Astrocyte (in vitro differentiated cells and primary cell): ENCODE measurements at places on chromosomes 6 and 20.
A peak's percentile ranks its signal among the peaks of the same experiment; 100 is the strongest.

GRCh38 chr20:62487561-62488354 is 12.0 kb upstream of the GATA5 start:
- no peak for DNase-seq

DNA sequence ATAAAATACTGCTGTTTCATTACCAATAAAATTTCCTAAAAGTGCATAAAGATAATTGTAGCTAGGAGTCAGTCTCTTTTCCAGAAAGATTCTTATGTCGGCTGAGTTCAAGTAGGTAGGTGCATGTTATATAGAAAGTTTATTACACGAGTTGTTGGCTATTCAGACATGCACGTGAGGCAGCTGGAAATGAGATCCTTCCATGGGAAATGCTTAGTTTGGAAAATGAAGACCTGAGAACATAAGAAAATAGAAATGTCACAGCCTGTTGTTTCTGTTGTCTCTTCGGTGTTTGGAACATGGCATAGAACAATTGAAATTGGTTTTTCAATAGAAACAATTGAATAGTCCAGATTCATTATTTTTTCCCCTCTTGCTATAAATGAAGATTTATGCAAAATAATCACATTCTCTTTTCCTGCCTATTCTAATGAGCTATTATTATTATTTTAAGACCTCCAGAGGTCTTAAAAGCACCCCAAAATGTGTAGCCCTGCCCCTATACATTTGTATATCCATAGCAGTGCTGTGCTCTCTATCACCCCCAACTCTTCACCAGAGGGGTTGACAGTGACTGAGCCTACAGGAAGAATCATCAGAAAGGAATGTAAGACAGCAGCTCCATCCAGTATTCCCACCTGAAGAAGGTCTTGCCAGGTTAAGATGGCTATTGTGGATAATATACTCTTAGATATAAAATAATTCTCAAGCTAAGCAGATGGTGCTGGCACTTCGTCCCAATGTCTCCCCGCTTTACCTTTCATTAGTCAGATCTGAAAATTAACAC is 82.2 kb downstream of the ZDHHC14 start:
- no peak for DNase-seq

DNA sequence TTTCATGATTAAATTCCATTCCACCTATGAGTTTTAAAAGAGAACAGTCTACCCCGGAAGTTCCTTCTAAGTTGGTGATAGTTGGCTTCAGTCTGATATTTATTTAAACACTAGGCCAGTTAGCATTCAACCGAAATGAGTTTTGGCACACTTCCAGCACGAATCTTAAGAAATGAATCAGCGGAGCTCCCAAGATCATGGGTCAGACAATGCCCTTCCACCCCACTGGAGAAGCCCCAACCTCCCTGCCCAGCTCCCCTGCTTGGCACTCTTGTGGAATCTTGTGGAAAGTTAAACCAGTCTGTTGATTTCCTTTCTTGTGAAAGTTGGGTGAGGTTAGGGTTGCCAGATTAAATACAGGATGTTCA is 64.3 kb downstream of the MKKS start:
- DNase-seq: peak; percentile 72

DNA sequence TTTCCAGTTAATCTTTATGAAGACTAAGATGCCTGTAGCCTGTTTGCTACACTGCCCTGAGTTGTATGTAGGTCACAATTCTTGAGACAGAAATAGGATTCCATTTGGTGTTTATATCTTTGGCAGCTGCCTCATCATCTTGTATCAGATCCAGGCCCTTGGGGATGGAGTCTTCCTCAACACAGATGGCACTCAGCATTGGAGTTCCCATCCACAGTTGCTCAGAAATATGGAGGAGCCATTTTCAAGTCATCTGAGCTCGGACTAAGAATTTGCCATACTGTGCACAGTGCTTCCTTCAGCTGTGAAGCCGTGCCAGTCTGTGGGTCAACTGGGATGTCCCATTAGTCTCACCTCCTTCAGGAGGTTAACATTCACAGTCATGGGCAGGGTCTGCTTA is 156.6 kb downstream of the ZDHHC14 start:
- DNase-seq: no peak

DNA sequence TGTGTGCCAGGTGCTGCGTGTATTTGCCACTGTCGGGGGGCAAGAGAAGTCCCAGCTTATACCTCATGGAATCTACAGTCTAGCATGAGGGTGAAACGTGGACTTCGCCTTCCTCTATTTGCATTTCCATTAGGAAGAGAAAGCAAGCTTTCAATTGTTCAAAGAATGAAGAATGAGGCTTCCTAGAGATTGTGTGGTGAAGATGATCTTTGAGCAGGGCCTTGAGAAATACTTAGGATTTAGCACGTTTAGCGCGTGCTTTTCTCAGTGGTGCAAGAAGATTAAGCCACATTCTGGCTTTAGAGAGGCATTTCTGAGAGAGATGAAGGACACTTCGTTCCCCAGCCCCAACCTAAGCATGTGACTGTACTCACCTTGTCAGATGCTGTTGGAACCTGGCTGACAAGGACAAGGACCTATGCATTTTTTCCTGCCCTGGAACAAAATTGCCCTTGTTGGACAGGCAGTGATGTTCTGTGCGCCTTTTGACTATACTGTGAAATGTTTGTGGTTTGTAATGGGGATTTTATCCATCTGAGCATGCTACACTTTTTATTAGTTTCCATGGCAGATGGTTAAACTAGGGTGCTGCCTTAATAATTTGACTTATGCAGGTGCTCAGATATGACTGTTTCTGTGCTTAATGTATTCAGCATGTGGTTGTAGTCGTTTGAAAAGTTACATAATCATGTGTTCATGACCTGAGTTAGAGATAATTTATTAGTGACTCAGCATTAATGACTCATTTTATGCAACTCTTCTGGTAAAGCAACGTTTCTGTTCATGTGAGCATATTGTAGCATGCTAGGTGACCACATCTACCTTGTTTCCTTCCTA is 10.7 kb downstream of the TULP4 start:
- peak; percentile 85 for DNase-seq

GRCh38 chr20:58433759-58434158 is 44.7 kb downstream of the VAPB start:
- peak; percentile 77 for DNase-seq

DNA sequence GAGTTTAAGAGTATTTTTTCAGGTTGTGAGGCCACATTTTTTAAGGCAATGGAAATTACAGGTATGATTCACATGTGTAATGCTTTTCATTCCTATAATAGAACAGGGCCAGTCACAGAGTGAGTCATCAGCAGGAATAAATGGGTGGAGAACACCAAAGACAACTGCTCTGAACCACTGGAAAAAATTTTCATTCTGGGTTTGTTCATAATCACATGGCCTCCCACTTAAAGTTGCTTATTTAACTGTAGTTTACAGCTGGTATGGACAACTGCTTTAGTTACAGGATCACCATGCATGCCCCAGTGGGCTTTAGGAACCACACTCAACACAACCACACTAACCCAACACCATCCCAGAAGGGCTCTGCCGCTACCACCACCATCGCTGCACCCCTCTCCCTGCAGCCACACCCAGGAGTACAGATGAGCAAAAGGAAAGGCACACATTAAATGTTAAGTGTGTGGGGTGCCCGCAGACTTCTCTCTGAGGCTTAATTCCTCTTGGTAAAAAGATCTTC is 107.0 kb upstream of the DST start:
- DNase-seq: peak; percentile 92

DNA sequence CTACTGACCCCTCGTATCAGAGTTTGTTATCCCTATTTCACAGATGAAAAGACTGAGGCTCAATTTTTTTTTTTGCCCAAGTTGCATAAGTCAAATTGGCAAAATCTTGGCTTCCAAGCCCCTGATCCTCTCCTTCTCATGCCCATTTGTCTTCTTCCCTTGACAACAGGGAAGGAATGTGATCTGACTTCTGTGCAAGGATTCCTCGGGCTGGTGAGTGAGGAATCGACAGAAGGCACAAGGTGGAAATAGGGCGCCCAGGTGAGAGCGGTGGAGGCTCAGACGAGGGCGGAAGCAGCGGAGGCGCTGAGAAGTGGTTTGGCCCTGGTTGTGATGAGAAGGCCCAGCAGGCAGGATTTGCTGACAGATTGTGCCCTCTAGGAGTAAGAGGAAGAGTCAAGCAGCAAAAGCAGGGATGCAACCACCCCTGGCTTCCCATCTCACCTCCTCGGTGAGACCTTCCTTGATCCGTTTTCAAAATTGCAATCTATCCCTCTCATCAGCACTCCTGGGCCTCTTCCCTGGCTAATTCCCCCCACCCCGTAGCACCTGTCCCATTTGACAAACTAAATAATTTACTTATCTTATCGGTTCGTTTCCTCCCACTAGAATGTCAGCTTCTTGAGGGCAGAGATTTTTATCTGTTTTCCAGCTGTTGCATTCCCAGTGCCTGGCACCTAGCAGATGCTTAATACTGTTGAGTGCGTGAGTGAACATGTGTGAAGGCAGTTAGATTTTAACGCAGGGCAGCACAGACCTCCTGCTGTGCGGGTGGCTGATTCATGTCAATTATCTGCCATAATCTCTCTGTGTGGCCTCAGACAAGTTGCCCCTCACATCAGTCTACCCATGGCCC is 3.7 kb upstream of the SIRPA start:
- no peak for DNase-seq

- DNase-seq: no peak
Observed at GRCh38 chr20:3340443-3340842, 67.0 kb downstream of the DNAAF9 start.

DNA sequence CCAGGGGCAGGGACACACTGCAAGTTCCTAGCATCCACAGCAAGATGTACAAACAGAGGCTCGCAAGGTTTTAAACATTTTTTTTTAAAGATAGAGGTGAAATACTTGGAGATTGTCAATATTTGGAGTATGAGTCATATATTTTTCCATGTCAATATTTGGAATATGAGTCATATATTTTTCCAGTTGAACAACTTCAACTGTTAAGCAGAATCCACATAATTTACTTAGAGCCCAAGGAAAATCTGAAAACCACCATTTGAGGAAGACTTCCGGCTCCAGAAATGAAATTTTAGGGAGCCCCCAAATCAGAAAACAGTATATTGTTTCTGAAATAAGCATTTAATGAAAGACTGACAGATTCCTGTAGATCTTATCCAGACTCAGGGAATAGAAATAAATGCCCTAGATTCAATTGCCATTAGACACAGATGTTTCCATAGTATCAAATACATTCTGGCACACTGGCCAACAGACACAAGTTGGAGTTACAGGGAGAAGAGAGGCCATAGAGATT is 51.6 kb upstream of the FAM184A start:
- peak; percentile 74 for DNase-seq

DNA sequence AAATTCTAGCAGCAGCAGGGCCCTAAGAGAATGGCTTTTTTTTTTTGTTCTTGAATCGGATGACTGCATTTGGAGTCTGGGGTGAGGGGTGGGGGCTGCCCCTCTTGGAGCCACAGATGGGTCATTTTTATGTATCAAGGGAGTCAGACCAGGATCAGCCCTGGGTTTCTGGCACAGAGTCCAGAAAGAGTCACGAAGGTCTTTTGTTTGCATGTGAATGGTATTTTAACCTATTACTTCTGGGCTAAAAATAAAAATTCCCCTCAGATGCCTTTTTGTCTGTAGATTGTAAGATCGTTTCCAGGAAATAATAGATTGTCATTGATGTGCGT is 72.5 kb downstream of the PHACTR3 start:
- no peak for DNase-seq

DNA sequence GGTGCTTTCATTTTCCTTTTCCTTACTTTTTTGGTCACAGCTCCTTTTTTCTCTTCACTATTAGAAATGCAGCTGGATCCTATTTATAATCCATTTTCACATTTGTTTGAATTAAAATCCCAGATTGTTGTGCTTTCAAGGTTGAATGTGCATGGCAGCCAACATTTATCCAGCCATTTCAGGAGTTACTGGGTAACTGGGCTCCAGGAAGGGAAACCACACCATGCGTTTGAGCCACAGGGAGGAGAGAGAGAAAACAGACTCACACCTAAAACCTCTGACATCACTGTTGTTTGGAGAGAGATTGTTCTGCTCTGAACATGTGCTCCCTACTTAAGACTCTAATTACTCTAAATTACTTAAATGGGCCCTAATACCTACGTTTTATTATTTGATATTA is 173.4 kb downstream of the BMP2 start:
- no peak for DNase-seq

GRCh38 chr6:104711371-104711770 is 148.3 kb downstream of the HACE1 start:
- DNase-seq: peak; percentile 45
